ENCODE measurements at places on chromosomes 6 and 20.

- no peak for DNase-seq
Measured at GRCh38 chr6:43054206-43054943, 724 bp upstream of the CUL7 start.

DNA sequence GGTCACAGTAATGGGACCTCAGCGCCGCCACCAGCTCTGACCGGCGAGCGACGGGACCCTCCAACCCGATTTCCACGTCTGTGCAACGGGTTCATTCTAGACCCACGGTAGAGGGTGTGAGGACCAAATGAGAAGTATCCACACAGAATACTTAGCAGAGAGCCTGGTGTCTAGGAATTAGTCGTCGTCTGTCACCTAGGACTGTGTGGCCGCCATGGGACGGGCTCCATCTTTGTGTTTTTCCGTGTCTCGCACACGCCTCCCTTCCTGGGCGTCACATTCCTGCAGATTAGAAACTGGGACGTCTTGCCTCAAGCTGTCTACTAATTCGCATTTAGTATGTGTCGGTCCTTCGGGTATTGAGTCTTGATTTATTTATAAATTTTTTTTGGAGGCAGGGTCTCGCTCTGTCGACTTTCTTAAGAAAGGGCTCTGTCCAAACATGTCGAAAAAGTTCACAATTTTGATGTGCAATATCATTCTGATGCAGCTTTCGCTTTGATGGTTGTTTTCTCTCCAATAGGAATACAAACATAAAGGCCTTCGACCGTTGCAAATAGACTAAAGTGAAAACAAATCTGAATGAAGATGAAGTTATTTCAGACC lies 563 bp downstream of the MGME1 start:
- peak; percentile 21 for DNase-seq

DNA sequence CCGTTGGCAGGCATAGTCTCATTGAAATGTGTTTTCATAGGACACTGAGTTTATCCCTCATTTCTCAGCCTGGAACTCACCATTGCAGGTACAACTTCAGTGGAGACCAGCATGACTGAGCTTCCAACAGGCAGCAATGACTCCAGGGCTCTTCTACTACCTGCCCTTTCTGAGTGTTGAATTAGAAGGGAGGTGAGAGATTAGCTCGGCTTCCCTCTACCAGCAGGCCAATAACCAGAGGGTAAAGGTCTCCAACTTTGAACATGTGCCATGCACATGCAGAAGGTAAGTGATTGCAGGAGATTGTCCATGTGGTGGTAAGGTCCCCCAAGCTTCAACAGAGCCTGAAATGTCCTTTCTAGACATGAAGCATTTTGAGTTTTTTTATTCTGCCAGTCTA lies 233.8 kb upstream of the SUPT3H start:
- no peak for DNase-seq

- no peak for DNase-seq
Measured at GRCh38 chr20:2889797-2890196, 16.5 kb downstream of the PTPRA start.

- DNase-seq: no peak
Measured at GRCh38 chr20:35711588-35712209, 12.5 kb downstream of the ROMO1 start.

- no peak for DNase-seq
Measured at GRCh38 chr20:21613512-21613911, 92.0 kb upstream of the PAX1 start.

- DNase-seq: no peak
Measured at GRCh38 chr6:161101517-161101916, 109.9 kb downstream of the MAP3K4 start.

DNA sequence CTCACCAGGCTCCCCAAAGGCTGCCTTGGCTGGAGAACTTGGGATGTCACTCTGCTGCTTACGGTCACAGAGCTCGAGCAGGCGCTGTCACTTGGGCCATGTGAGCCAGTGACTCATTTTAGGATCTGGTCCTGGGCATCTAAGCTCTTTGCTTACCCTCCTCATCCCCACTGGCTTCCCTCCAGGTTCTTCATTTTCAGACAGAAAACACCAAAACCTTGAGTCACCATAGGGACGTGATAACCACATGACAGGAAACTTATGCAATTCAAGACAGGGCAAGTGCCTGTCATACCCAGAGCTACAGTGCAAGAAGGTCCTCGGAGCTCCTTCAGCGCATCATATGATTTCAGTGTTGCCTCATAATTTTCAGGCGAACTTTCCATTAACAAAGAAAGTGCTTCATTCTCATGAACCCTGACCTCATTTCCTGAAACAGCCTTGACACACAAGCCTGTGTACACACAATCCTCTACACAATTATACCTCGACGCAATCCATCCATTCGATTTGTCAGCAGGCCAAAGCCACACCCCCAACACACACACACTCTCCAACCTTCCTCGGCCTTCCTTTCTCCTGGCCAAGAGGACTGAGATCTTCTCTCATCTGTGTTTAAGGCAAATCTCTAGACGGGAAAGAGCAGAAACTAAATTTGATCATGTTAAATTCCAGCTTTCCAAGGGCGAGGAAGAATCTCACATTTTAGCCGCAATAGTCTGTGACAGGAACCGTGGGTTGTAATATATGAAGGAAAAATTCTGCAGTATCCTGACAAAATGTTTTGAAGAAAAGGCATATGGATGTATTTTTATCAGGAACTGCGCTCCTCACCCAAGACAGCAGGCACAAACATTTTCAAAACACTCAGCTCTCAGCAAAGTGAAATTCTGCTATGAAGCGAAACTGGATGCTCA lies 25.3 kb downstream of the TBC1D7 start:
- peak; percentile 89 for DNase-seq

GRCh38 chr6:109184638-109185037 lies 89.3 kb downstream of the CEP57L1 start:
- DNase-seq: no peak

- DNase-seq: no peak
Measured at GRCh38 chr20:51660672-51661608, 107.2 kb downstream of the ATP9A start.

DNA sequence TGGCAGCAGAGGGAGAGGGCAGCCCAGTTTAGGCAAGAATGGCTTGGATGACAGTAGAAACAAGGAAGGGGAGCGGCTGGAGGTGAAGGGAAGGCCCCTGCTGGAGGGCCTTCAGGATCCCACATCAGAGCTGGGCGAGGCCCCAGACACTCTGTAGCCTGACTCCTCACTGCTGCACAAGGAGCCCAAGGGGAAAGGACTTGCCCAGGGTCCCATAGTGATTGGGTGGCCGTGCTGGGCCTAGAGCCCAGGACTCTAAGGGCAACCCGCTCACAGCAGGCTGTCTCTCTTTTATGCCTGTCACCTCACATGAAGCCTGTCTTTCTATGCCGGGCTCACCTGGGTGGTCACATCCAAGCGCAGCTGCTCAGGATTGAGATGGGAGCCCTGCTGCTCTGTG lies 9.3 kb downstream of the AARS2 start:
- no peak for DNase-seq

DNA sequence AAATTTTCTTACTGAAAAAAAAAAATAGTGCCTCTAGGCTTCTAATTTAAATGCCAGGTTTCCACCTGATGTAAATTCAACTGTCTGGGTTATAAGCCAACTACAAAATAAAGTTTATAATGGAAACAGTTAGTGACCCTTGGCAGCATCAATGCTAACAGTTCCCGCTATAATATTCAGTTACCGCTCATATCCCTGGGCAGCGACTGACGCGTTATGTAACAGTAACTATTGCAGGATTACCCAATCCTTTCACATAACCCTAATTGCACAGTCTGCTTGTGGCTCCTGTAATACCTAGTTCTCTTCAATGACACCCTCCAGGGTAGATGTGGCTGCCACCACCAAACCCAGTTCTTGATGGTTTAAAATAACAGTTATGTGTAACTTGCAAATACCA lies 208.6 kb downstream of the MOXD1 start:
- DNase-seq: no peak

GRCh38 chr20:25193843-25194242 lies 1.7 kb upstream of the ENTPD6 start:
- no peak for DNase-seq

DNA sequence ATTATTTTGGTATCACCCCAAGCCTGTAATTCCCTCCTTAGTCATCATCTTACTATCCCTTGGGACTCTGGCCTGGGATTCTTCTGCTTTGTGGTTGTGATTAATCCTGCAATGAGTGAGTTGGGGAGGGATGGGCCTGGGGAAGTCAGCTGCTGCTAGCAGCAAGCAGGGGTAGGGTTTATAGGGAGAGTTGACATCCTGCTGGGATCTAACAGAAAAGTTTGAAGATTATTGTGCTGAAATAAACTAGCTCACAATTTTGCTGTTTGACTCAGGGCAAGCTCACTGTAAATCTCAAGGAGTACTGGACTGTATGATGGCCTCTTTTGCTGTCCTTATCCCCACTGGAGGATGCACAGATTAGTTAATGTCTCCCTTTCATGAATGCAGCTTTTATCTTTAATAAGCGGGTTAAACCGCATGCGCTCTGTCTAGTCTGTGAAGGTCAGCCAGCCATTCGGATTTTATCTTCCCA lies 83.4 kb downstream of the JARID2 start:
- no peak for DNase-seq

DNA sequence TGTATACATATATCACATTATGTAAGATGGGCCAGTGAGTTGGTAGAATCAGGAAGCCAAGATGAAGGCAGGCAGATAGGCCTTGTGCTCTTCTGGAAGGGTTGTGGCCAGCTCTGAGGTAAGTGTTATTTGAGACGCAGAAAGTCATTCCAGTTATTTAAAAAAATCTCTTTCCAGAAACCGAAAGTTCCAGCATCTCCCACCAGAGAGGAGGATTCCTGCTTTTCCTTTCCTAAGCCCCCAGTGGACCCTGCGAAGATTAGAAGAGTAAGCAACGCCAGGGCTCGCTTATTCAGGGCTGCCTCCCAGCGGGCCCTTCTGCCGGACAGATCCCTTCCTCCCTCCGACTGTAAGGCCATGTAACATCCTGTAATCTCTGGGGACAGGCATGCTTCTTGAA lies 20.4 kb downstream of the ARMC2 start:
- DNase-seq: no peak

GRCh38 chr20:53579266-53579580 lies 14.4 kb downstream of the ZNF217 start:
- no peak for DNase-seq

DNA sequence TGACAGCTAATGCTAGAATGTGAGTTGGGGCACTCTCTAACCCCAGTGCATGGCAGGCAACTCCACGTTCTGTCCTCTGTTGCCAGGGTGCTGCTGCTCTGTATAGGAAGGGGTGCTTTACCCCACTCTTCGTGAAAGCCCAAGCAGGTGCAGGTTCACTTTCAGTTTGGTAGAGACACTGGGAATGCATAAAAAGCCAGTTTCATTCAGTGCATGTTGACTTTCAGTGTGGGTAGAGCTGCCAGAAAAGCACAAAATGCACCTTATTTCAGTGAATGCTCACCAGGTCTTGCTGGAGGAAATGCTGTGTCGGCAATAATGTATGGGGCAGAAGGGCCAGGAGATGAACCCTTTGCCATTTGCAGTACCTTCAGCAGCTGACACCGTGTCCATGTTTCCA lies 62.1 kb upstream of the ADGRB3 start:
- DNase-seq: no peak

- DNase-seq: no peak
Measured at GRCh38 chr20:59247731-59248684, 52.4 kb upstream of the EDN3 start.

GRCh38 chr20:40997116-40997515 lies 31.5 kb upstream of the TOP1 start:
- no peak for DNase-seq

DNA sequence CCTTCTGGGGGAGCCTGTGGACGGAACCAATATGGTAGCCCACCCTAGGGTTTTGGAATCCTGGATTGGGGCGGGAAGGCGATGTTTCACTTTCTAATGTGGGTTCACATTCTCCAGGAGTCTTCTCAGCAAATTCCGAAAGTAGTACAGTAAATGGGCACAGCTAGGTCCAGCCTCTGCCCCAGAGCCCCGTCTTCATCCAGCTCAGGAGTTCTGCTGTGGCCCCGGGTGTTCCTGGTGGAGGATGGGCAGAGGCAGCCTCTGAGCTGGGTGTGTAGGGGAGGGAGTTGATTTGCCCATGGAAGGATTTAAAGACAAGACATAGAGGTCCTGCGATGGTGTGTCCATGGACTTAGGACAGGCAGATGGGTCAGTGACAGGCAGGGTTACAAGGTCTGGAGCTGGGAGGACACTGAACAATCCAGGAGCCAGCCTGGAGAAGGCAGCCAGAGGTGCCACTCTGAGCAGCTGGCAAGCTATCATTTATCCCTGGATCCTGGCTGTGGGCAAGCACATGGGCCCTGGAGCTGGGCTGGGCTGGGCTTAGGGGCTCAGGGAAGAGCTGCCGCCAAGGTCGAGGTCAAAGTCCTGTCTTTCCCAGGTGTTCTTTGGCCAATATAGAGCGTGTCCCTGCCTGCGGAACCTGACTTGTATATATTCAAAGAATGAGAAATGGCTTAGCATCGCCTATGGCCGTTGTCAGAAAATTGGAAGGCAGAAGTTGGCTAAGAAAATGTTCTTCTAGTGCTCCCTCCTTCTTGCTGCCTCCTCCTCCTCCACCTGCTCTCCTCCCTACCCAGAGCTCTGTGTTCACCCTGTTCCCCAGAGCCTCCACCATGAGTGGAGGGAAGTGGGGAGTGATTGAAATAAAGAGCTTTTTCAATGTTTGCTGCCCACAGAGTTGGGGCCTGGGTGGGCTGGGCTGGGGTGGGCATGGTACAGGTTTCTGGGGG lies 6.7 kb downstream of the CLPSL1 start:
- DNase-seq: no peak

- DNase-seq: peak; percentile 60
Measured at GRCh38 chr6:53358440-53359094, 9.8 kb upstream of the ELOVL5 start.

DNA sequence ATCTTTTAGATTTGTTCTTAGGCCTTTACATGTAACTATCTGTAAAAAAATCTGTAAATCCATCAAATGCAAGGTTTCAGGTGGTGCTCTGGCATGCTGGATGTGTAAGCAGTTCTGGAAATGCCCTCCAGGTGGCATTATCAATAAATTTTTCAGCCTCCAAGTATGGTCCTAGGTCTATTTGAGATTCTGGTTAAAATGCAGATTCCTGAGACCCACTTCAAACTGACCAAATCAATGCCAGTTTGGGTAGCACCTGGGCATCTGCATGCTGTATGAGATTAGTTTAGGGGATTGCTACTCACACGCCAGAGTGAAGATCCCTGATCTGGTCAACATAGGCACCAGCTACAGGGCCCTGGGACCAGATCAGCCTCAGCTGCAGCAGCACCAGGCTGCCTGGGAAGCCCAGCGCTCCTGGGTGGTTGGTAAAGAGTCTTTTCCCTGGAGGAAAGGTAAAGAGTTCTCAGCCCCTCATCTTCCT lies 507.3 kb upstream of the CITED2 start:
- DNase-seq: no peak

GRCh38 chr6:119844387-119844786 lies 494.8 kb upstream of the MAN1A1 start:
- no peak for DNase-seq

DNA sequence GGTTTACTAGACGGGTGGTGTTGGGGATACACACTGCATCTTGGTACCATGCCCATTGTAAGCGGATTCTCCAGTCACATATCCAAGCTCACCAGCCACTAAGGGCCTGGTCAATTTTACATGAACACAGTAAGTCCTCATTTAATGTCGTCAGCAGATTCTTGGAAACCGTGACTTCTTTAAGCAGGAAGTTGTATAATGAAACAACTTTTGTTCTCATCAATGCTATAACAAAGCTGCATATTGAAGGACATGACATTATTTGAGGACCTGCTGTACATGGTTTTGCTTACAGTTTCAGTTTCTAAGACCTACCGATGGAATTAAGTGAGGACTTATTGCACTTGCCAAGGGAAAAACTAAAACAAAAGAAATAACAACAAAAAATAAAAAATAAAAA lies 295.6 kb downstream of the SYNE1 start:
- DNase-seq: no peak

- no peak for DNase-seq
Measured at GRCh38 chr20:10580700-10581099, 93.1 kb downstream of the JAG1 start.

- DNase-seq: no peak
Measured at GRCh38 chr6:129959358-129959930, 58.9 kb upstream of the L3MBTL3 start.
